Upper lobe of left lung (tissue), 6 donors: ENCODE measurements at places on chromosomes 12 and 14. TPM values are rescaled to one million over a fixed set of nuclear protein-coding genes. Genes with fewer than 3 reads are reported as not detected.
A peak's percentile ranks its signal among the peaks of the same experiment; 100 is the strongest.

GRCh38 chr12:130954544-130954831 lies 781 bp downstream of the ADGRD1 start:
- H3K27ac ChIP-seq: peak overlapping the region; percentile 70
- no peaks in the 10 kb centered on the region for H3K27me3 ChIP-seq
- peak overlapping the region; percentile 57 for H3K4me3 ChIP-seq
- H3K36me3 ChIP-seq: no peaks in the 10 kb centered on the region
- H3K4me1 ChIP-seq: peaks cover 13% of the 10 kb centered on the region
- peak; percentile 79 for DNase-seq

DEGS2 gene
- 4.2 TPM for total RNA-seq

DNA sequence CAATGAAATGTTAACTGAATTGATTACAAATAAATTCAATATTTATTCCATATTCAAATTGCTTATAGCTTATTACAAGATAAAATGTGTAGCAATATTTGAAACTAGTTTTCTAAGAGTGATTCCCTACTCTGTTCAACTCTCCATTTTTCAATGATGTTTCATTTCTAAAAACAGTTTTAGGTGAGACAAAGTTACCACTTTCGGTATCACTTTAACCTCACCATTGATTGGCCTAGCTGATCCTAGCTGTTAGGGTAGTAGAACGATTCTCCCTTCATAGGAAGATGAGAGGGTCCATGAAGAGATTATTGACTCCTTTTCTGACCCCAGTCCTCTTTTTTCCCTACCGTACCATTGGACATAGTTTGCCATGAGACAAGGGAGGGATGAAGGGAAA lies 373.3 kb downstream of the PRKD1 start:
- H3K27me3 ChIP-seq: no peaks in the 10 kb centered on the region
- DNase-seq: no peak
- no peaks in the 10 kb centered on the region for H3K36me3 ChIP-seq
- H3K27ac ChIP-seq: no peak overlapping the region

DNA sequence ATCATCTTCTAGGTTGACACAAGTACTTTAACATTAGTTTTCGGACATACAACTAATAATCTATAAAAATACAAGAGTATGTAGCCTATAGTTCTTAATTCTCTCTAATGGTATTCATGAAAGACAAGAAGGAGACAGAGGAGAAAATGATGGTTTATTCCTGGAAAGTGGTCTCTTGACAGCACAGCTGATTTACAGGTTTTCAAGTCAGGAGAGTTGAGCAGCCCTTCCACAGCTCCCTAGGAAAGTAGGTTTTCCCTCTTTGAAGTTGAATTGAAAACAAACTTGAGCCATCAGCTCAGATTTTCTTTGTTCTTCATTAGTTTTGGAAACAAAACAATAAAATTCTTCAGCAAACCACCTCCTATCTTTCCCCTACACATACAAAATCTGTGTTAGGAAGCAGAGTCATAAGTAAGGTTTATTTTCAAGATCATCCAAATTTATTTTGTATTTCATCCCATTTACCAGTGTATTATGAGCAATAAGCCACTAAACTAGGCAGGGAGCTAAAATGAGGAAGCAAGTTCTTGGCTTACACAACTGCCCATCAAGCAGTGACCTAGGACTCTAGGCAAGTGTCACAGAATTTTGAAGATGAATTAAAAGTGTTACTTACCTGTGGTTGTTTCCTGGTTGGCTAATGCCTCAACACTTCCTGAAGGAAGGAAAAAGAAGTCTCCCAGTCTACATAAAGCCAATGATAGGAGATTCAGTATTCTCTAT lies 357.0 kb downstream of the BCAT1 start:
- no peaks in the 10 kb centered on the region for H3K4me1 ChIP-seq
- H3K36me3 ChIP-seq: no peaks in the 10 kb centered on the region
- DNase-seq: no peak
- H3K4me3 ChIP-seq: no peak overlapping the region
- no peaks in the 10 kb centered on the region for H3K27me3 ChIP-seq

MUCL1 gene
- not detected for total RNA-seq

ANO4 gene
- not detected for total RNA-seq

- no peak for DNase-seq
- no peaks in the 10 kb centered on the region for H3K36me3 ChIP-seq
- no peak overlapping the region for H3K27ac ChIP-seq
- H3K4me1 ChIP-seq: no peaks in the 10 kb centered on the region
These were observed 520.5 kb upstream of the STXBP6 start for GRCh38 chr14:25570483-25570882.

DNA sequence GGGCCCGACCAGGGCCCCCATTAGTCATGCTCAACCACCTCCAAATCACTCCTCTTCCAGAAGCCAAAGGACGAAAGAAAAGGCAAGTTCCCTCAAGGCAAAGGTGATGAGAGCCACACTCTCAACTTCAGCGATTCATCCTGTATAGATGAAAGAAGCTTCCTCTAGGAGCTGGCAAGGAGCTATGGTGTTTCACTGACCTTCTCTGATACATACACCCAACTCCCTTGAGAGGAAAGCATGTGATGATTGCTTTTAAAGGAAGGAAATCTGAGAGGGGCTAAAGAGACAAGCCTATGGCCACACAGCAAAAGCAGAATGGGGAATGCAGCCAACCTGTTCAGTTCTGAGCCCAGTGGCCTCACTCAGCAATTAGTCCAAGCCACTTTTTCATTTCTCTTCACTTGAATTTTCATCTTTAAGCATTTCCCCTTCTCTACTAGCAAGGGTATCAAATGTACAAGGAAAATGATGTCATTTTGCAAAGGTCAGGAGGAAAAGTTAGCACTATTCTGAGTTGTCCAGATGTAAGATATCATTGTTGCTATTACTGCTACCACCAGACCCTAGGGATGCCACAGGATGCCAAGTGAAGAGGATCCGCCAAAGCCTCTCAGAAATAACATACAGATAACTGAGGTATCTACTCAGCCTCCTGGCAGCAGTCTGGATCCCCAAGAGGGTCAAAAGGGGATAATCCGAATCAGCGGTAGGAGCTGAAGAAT lies 82.5 kb downstream of the MAP3K9 start:
- no peak overlapping the region for H3K4me3 ChIP-seq
- no peaks in the 10 kb centered on the region for H3K4me1 ChIP-seq
- peaks cover 4% of the 10 kb centered on the region for H3K36me3 ChIP-seq
- no peaks in the 10 kb centered on the region for H3K27me3 ChIP-seq

GRCh38 chr12:51392556-51393237 lies 1.5 kb upstream of the GALNT6 start:
- no peak overlapping the region for H3K27ac ChIP-seq
- H3K36me3 ChIP-seq: no peaks in the 10 kb centered on the region
- no peak for DNase-seq
- H3K27me3 ChIP-seq: no peaks in the 10 kb centered on the region
- peaks cover 19% of the 10 kb centered on the region for H3K4me1 ChIP-seq
- peak overlapping the region; percentile 54 for H3K4me3 ChIP-seq

GRCh38 chr14:39467889-39468524 lies 35.8 kb upstream of the FBXO33 start:
- DNase-seq: no peak
- no peaks in the 10 kb centered on the region for H3K27me3 ChIP-seq
- H3K4me1 ChIP-seq: no peaks in the 10 kb centered on the region
- no peak overlapping the region for H3K27ac ChIP-seq
- H3K36me3 ChIP-seq: no peaks in the 10 kb centered on the region

CLEC12A gene
- total RNA-seq: 63.5 TPM

DNA sequence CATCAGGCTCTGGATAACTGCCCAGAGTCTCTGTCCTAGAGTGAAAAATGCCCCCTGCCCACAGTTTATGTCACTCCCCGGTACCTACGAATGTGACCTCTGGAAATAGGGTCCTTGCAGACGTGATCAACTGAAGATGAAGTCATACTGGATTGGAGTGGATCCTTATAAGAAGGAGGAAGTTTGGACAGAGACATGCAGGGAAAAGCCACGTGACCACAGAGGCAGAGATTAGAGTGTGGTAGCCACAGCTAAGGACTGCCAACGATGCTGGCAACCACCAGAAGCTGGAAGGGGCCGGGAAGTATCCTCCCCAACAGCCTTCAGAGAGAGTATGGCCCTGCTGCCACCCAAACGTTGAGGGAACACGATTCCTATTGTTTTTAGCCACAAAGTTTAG lies 101.2 kb upstream of the NCOR2 start:
- H3K36me3 ChIP-seq: no peaks in the 10 kb centered on the region
- no peak overlapping the region for H3K4me3 ChIP-seq
- peak overlapping the region; percentile 81 for H3K27ac ChIP-seq
- peaks cover 18% of the 10 kb centered on the region for H3K4me1 ChIP-seq

GPR137C gene
- total RNA-seq: 0.49 TPM

TMEM30B gene
- 15.7 TPM for total RNA-seq

FOXN4 gene
- not detected for total RNA-seq
